Caki2 (cell line): ENCODE measurements at places on chromosomes 6 and 20.
A peak's percentile ranks its signal among the peaks of the same experiment; 100 is the strongest.

- DNase-seq, result no peak
These were observed 80.8 kb downstream of the SLC22A3 start for GRCh38 chr6:160428818-160429619.

DNA sequence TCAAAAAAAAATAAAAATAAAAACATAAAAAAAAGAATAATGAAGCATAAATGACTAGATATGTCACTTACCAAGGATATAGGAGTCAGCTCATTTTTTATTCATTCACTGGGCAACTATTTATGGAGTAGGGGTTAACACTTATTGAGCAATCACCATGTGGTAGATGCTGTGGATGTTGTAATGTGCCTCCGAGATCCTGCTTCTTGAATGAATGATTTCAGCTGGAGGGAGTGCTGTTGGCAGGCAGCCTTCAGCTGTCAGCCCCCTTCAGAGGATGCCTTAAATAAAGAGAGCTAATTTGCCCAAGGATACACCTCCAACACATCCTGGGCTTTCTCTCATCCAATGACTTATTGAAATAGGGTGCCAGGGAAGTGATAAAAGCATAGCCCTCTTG, 229.5 kb upstream of the DTNBP1 start:
- DNase-seq, result no peak

- no peak for DNase-seq
These were observed 86.2 kb upstream of the NFATC2 start for GRCh38 chr20:51628533-51629398.

DNA sequence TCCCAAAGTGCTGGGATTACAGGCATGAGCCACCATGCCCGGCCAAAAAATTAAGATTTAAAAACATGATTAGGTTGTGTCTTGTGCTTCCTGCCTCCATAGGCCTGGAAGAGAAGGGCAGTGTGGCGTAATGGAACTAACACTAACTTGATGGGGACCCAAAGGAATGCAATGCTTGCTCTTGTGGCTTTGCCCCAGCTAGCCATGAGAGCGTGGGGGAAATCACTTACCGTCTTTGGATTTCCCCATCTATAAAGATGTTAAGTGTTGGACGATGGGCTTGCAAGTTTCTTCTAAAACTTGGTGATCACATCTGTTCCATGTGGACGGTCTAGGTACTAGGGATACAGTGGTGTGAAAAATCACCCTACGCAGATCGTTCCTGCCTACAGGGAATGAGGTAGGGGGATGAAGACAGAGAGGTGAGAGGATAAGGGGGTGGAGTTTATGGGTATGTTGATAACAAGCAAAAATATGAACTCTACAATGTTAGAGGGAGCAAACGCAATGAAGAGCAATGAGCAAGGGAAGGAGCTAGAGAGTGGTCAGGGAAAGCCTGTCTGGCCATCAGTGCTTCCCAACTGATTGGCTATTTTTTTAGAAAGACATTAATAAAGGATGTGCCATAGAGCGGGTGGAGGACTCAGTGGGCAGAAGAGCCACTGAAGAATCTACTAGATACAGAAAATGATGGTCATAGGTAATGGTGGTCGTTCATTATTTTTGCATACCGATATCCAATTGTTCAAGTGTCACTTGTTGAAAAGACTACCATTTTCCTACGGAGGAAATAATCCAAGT, 165.2 kb downstream of the BCAS1 start:
- no peak for DNase-seq

DNA sequence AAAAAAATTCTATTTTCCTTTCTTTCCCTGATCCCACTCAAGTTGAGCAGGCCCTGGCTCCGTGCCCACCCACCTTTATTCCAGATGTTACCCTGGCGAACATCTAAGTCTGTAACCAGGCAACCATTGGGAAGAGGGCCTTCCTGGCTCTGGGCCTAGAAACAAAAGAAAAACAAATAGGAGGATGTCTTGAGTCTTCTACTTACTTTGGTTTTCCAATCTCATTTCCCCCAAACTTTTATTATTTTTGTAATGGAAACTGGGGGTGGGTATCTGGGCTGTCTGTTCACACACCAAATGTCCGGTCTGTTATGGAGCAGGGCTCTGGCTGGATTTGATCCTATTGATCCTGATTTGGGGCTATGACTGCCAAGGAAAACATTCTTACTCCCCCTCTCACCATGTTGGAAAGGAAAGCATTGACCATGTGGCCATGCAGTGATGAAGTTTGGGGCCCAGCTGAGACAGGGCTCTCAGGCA, 744.1 kb downstream of the DHX35 start:
- no peak for DNase-seq

GRCh38 chr6:32857156-32857891, 3.3 kb downstream of the PSMB9 start:
- DNase-seq, result no peak

GRCh38 chr20:53568351-53568750, 25.3 kb downstream of the ZNF217 start:
- no peak for DNase-seq

- no peak for DNase-seq
These were observed 30.7 kb upstream of the ZBP1 start for GRCh38 chr20:57650756-57651483.

- DNase-seq, result peak; percentile 21
These were observed 858 bp downstream of the FAM83D start for GRCh38 chr20:38926934-38927616.

DNA sequence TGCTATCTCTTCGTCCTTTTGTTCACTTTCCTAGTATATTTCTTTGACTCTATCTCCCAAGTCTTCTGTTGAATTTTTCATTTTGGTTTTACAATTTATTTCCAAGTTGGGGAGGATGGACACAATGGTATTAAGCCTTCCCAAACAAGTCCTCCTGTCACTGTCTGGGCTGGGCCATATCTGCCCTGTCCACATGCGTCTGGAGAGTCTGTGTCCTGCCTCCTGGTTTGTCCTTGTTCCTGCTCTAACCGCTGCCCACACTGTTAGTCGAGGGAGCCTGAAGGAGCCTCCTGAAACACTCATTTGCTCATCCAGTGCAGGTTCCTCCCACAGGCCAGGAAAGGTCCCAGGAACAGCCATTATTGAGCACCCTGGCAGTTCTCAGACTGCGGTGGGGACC, 17.1 kb downstream of the MYT1 start:
- no peak for DNase-seq

DNA sequence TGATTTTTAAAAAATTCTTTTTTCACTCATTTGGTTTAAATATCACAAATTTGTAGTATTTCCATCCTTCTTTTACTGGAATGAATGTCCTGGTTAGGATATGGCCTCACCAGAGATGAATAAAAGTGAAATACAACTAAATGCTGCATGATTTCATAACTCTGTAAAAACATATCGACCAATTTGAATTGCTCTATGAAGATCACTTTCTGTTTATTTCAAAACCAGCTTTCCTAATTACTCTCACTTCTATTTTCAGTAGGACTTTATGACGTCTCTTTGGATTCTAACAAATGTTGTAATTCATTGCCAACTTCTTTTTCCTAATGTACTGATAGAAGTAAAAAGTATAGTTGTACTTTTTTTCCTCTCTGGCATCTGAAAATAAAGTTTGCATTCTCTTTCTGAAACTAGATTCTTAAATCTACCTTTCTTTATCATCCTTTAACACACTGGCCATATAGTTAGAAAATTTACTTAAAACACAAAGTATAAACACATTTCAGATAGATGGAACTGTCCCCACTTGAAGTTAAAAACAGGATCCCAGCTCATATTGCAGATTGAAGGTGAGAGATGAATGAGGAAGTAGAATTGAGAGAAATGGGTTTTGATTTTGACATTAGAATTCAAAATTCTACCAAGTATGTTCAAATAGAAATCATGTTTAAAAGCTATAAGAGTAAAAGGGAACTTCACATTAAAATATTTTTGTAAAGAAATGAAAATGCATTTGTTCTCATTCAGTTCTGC, 40.3 kb upstream of the IL20RA start:
- DNase-seq, result no peak

GRCh38 chr6:56525974-56526789, 116.5 kb downstream of the DST start:
- no peak for DNase-seq

DNA sequence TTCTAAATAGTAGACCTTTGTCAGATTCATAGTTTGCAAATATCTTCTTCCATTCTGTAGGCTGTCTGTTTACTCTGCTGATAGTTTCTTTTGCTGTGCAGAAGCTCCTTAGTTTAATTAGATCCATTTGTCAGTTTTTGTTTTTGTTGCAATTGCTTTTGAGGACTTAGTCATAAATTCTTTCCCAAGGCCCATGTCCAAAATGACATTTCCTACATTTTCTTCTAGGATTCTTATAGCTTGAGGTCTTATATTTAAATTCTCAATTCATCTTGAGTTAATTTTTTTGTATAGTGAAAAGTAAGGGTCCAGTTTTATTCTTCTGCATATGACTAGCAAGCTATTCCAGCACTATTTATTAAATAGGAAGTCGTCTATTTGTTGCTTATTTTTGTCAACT, 287.0 kb downstream of the PACRG start:
- no peak for DNase-seq

DNA sequence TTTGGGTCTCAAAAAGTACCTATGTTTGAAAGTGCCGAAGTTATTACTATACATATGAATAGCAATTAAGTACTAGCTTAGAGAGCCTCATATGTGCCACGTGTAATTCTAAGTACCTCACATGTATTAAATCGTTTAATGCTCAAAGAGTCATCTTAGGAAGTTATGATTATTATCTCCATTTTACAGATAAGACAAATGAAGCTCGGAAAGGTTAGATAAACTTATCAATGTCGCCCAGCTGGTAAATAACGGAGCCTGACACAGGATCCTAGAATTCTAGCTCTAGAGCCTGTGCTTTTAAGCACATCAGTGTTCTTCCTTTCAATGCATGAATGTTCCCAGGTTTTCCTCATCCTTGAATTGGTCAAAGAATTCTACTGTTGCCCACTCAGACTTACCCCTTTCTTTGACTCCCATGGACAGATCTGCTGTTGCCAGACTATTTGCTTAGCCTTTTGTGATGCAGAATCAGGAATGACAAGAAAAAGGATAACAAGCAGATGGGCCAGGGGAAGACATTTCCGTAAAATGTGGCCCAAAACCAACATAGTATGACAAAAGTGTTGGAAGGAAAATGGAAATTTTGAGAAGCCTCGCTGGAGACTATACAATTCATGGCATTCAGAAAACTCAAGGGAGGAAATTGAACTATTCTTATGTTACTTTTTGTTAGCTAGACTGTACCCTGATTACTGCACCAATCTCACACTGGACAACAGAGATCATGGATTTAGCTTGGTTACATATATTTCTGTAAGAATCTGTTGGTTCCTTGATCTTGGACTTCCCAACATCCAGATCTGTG, 237.1 kb upstream of the CITED2 start:
- no peak for DNase-seq

DNA sequence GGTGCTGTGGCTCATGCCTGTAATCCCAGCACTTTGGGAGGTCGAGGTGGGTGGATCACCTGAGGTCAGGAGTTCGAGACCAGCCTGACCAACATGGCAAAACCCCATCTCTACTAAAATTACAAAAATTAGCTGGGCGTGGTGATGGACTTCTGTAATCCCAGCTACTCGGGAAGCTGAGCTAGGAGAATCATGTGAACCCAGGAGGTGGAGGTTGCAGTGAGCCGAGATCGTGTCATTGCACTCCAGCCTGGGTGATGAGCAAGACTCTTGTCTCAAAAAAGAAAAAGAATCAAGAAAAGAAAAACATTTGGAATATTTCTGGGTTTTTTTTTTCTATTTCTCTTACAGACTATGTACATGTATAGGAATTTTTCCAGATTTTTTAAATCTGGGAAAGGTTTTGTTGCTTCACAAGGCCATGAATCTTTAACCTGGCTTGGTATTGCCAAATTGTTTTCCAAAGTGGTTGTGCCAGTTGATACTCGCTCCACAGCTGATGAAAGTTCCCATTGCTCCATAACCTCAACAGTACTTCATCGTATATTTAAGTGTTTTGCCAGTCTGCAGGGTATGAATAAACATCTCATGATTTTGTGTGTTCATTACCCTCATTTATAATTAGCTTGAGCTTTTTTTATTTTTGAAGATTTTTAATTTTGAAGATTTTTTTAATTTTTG, 33.5 kb downstream of the RNF217 start:
- DNase-seq, result no peak

- DNase-seq, result no peak
These were observed 252.3 kb downstream of the LY86 start for GRCh38 chr6:6840831-6841291.

- no peak for DNase-seq
These were observed 239.2 kb downstream of the TPBG start for GRCh38 chr6:82602776-82603175.

DNA sequence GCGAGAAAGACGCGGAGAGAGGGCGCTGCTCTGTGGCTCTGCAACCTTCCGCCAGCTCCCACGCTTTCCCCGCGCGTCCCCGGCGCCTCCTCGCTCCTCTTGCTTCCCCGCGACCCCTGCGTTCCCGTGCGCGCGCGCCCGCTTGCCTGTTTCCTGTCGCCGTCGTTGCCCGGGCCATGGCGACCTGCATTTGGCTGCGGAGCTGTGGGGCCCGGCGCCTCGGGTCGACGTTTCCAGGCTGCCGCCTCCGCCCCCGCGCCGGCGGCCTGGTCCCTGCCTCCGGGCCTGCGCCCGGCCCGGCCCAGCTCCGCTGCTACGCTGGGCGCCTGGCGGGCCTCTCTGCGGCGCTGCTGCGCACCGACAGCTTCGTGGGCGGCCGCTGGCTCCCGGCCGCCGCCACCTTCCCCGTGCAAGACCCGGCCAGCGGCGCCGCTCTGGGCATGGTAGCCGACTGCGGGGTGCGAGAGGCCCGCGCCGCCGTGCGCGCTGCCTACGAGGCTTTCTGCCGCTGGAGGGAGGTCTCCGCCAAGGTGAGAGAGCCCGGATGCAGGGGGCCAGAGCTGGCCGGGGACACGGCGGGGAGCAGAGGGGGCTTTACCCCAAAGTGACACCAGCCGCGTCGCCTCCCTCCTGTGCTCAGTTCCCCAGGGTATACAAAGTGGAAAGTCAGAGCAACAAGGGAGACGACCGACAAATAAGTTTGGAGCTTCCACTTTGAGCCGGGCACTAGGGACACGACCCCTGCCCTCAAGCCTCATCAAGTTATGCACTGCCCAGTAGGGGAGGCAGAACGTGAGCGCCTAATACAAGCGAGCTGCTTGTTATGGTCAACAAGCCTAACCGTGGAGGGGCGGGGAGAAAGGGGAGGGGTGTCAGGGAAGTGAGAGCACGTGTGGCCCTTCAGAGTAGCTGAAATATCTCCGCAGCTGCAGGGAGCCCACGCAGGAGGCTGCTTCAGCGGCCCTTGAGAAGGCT, at the start of gene ALDH5A1:
ALDH5A1 (plus strand) TSS at position 149 of the 975 bp plus-strand sequence; CDS start at position 177, 28 bp downstream.
- DNase-seq, result peak; percentile 78

DNA sequence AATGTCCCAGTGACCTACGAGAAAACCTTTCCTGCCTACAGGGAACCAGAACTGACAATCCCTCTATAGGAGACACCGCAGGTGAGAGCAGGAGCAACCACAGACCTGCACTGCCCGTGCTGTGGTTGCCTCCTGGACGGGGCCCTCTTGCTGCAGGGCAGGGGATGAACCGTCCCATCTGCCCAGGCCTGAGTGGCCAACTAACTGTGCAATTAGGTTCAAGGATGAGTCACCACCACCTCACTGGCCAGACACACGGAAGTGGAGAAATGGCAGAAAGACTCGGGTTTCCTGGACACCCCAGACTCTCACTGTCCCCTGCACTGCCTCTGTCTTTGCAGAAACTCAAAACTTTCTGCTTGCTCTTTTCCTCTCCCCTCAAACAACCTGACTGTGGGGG, 13.8 kb upstream of the HLA-G start:
- DNase-seq, result peak; percentile 30
